NCI-H460 (cell line): ENCODE measurements at places on chromosomes 7 and 10. TPM values are rescaled to one million over a fixed set of nuclear protein-coding genes. Genes with fewer than 3 reads are reported as not detected.

The CALD1 gene
- 32.6 and 39.9 TPM in 2 replicates for total RNA-seq

The TAS2R5 gene
- total RNA-seq: 0.50 and 0.66 TPM in 2 replicates

The EIF5AL1 gene
- total RNA-seq: 0.30 and 0.40 TPM in 2 replicates

The ELFN1 gene
- 1.3 and 1.8 TPM in 2 replicates for total RNA-seq

The NAT16 gene
- 0.09 TPM in 1 of 2 replicates, not detected in the other for total RNA-seq

The SEMA4G gene
- 1.1 and 1.7 TPM in 2 replicates for total RNA-seq

The ADRB1 gene
- 2.4 and 2.6 TPM in 2 replicates for total RNA-seq

- DNase-seq: no peak
These were observed 137.3 kb downstream of the VTI1A start for GRCh38 chr10:112584276-112584675.

DNA sequence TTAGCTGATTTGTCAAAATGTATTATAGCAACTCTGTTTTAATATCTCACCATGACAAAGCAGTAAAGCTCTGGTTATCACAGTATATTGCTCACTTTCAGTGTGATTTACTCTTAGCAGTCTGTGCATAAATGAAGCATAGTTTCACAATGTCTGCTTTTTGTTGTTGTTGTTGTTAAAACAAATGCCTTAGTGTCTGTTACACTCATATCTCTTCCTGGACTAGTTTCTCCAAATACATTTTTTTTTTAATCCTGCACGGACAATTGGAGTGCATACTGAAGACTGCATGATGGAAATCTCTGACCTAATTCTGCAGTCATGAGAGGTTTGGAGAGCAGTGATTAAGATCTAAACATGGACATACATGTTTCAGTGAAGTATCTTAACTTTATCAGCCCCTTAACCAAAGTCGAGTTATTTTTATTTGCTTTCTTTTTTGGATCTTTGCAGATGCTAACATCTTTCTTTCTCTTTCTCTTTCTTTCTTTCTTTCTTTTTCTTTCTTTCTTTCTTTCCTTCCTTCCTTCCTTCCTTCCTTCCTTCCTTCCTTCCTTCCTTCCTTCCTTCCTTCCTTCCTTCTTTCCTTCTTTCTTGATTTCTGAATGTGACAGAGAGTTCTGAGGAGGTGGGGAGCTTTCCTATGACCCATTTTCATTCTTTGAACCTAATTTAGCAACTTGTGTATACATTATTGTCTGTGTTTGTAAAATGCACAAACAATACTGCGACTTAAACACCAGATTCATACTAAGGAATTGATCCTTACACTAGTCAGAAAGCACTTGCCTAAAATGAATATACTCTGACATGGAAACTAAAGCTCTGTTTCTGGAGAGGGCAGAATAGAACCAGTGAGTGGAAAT lies 161.5 kb upstream of the AGR3 start:
- DNase-seq: peak; percentile 87

DNA sequence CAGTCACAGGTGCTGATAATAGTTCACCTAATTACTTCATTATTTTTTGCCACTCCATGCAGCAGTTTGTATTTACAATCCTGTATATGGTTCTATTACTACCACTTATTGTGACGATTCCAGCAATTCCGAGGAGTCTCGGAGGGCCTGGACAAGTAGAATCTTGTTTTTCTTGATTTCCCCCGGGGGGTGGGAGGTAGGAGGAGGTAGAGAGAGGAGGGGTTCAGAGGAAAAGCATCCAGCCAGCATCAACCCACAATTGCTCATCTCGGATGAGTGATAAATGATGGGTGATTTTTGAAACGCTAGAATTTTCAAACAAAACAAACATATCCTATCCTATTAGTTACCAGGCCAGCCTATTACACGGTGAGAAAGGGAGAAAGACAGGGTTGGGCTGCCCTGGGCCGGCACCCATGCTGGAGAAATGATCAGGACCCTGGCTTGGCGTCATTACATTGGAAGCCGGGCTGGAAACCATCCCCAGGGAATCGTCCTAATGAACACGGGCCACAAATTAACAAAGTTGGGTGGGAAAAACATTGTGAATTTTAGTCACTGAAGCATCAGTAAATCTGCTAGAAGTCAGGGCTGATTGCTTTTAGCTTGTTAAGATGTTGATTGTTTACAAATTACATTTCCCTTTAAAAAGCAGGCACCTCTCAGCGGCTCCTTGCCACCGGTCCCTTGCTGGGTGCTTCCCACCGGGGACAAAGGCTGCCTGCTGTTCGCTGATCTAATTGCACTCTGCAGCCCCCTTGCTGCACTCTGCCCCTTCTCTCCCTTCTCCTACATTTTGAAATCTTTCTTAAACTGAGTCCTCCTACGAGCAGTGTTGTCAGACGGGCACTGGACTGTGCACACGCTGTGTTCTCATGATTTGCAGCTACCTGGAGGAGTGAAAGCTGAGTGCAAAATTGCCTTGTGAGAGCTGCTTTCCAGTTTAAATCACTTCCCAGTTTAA lies 95.5 kb downstream of the FAM204A start:
- no peak for DNase-seq

- no peak for DNase-seq
These were observed 215.3 kb downstream of the CHCHD3 start for GRCh38 chr7:132866551-132866950.

- no peak for DNase-seq
These were observed 30.8 kb downstream of the SGMS1 start for GRCh38 chr10:50592961-50593418.

GRCh38 chr7:40726559-40726958 lies 591.8 kb downstream of the SUGCT start:
- no peak for DNase-seq

DNA sequence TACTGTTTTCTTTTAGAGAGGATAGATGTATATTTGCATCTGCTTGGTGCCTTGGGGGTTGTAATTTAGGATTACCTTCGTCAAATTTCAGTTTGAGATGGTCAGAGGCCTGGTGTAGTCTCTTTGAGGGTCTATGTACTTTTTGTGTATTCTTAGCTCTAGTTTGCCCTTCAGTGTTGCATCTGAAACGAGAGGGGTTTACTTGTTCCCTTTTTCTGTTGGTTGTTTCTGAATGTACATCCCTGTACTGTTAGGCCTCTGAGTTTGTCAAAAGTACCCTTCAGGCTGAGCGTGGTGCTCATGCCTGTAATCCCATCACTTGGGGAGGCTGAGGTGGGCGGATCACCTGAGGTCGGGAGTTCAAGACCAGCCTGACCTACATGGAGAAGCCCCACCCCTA lies 60.0 kb downstream of the MLLT10 start:
- DNase-seq: no peak

- DNase-seq: no peak
These were observed 44.0 kb downstream of the CALD1 start for GRCh38 chr7:134823400-134823799.

DNA sequence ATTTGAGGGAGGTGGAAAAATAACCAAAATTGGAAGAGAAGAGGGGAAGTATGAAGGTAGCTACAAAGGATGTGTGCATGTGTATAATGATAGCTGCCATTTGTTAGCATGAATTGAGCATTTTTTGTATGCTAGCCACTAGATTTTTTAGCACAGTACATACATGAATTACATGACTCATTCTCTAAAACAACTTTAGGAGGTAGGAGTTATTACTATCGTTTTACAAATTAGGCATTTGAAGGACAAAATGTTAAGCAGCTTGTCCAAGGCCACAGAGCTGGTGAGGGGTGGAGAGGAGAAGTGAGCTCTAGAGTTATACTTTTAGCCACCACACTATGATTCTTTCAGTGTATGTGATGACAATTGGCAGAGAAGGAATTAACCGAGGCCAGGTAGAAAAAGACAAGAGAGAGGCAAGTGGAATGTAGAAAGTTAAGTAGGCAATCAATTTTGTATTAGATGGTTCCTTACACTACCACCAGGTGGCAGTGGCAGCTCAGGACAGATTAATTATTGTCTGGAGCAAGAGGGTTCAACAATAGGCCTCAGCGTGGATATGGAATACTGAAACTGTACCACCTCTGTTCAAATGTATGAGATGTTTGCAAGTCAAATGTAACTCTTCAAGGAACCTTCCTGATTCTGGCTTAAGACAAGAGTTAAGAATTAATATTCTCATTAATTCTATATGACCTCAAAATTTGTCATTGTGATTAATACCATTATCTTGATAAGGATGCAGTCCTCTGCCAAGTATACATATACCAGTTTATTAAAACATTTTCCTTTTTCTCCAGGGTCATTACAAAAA lies 128.0 kb downstream of the MBL2 start:
- peak; percentile 56 for DNase-seq

- no peak for DNase-seq
These were observed 584.7 kb upstream of the SORCS1 start for GRCh38 chr10:107749235-107749634.

DNA sequence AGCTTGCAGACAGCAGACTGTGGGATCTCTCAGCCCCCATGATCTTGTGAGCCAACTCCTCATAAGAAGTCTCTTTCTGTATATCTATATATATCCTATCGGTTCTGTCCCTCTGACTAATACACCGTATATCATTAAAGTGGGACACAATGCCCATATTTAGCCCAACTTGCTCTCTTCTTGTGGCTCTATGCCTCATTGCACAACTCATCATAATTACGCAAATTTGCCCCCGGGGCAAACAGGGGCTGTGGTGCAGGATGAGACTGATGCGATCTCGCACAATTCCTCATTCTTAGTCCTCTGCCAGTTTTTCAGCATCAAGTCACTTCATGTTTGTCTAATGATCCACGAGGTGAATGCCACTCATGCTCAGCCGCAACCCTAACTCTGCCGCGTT lies 183.2 kb downstream of the PRPF18 start:
- no peak for DNase-seq

GRCh38 chr7:7183061-7183837 lies 905 bp downstream of the C1GALT1 start:
- DNase-seq: no peak

DNA sequence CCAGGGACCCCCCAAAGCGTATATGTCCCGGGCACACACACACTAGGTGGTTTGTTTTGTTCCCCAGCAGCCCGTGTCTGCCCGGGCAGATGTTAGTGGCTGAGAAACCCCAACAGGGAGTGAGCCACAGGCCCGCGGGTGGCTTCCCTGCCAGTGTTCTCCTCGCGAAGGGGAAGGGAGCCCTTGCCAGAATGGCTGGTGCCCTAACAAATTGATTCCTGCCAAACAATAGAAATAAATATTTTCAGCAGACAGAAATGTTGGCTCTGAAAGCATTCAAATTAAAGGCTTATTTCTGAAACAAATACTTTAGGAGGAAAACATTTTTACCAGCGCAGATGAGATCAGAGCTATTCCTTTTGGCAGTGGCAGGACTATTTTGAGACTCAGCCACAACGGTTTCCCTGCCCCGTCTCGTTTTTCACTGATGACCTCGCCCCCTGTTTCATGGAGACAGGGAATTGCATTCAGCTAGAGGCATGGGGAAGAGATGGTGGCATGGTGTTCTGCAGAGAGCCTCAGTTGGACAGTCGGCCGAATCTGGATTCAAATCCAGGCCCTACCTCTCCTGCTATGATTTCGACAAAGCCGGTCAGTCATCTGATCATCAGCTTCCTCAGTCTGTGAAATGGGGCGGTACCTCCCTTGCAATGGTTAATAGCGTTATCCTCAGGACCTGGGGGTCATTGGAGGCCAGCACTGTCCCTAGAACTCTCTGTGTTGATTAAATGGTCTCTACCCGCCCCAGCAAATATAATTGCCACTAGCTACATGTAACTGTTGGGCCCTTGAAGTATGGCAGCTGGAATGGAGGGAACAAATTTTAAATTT lies 84.5 kb downstream of the CUX1 start:
- DNase-seq: no peak

- no peak for DNase-seq
These were observed 485 bp downstream of the ALOX5 start for GRCh38 chr10:45374350-45375052.

- no peak for DNase-seq
These were observed 34.3 kb downstream of the MYL10 start for GRCh38 chr7:101594790-101595189.

GRCh38 chr7:151495360-151495759 lies 24.3 kb downstream of the RHEB start:
- no peak for DNase-seq

DNA sequence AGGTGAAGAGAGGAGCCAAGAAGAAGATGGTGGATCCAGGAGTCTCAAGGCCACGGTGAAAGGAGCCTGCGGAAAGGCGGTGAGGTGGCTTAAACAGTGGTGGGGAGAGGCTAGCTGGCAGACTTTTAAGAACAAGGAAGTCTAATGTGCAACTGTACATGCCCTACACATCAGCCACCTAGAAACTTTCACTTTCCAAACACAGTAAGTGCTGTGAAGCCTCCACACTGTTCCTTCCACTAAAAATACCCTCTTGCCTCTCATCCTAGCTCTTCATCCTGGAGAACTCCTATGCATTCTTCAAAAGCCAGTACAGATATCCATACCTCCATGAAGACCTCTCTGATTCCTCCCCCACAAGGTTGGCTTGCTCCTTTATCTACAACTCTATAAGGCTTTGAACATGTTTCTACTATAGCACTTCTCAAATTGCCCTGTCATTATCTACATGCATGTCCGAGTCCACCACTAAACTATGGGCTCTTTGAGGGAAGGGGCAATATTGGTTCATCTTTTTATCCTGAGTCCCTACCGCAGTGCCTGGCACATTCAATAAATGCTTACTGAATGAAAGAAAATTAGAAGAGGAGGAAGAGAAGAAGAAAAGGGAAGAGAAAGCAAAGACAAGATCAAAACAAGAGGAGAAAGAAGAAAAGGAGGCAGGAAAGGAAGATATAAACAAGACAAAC lies 54.2 kb downstream of the DNAJC12 start:
- DNase-seq: no peak

GRCh38 chr10:73182568-73182967 lies 14.6 kb downstream of the FAM149B1 start:
- no peak for DNase-seq

- DNase-seq: no peak
These were observed 326.0 kb downstream of the DGKB start for GRCh38 chr7:14576578-14576977.

- DNase-seq: no peak
These were observed 61.8 kb downstream of the OAT start for GRCh38 chr10:124356701-124357560.

DNA sequence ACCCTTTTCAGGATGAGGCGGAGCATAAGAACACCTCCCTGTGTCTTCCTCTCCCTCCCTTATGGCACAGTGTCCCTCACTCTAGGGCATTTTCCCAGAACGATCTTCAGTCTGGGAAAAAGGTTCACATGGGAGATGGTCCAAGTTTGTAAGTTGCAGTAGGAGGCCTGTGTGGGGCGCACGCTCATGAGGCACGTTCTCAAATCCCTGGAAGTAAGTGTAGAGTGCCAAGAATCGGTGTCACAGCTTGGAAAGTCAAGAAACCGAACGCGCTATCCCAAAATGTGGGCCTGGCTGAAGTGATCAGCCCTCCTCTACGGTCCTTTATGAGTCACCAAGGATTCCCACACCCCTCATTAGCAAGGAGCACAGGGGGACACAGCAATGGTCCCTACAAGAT lies 23.9 kb upstream of the SMARCD3 start:
- no peak for DNase-seq

- no peak for DNase-seq
These were observed 44.5 kb upstream of the HSPB1 start for GRCh38 chr7:76257973-76258372.

GRCh38 chr10:97904018-97904381 lies 54.4 kb downstream of the GOLGA7B start:
- no peak for DNase-seq
